ENCODE measurements at places on chromosomes 6 and 20.

GRCh38 chr20:62952968-62953838, 694 bp downstream of the SLC17A9 start:
- no peak for DNase-seq

- no peak for DNase-seq
Measured at GRCh38 chr20:19466206-19466928, 253.9 kb downstream of the SLC24A3 start.

GRCh38 chr6:83873869-83874268, 14.4 kb downstream of the CYB5R4 start:
- no peak for DNase-seq

DNA sequence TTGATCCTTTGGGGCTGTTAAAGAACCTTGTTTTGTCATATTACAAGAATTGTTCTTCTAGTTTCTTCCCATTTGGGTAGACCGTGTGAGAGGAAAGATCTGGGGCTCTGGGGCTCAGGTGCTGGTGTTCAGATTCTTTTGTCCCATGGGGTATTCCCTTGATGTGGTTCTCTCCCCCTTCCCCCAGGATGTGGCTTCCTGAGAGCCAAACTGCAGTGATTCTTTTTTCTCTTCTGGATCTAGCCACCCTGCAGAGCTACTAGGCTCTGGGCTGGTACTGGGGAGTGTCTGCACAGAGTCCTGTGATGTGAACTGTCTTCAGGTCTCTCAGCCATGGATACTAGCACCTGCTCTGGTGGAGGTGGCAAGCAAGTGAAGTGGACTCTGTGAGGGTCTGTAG, 480.5 kb upstream of the MAN1A1 start:
- no peak for DNase-seq

GRCh38 chr20:62622877-62623487, 19.3 kb upstream of the SLCO4A1 start:
- DNase-seq = no peak

GRCh38 chr6:150286912-150287311, 81.9 kb upstream of the IYD start:
- DNase-seq = no peak

DNA sequence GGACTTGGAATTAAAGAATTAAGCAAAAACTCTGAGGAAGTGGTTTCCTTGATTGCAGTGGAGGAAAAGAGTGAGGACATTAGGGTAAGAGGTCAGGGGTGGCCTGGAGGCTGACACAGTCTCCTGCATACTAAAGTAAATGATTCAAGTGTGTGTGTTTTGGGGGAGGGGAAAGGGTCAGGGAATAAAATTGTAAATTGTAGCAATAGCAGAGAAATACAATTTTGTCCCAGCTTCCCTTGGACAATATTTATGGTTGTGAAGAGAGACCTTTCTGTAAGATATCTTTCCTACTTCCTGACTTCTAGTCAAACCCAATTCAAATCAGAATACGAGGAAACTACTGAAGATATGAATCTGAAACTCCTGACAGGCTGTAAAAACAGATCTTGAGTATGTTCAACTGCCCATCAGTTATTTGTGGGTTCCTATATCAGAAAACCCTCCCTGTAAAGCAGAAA, 143.4 kb upstream of the HMGN3 start:
- DNase-seq = no peak

- DNase-seq = no peak
Measured at GRCh38 chr20:64052987-64053840, 3.8 kb upstream of the SOX18 start.

- DNase-seq = no peak
Measured at GRCh38 chr6:31568537-31568961, 3.5 kb upstream of the LTA start.

GRCh38 chr20:45206725-45207124, at the start of gene SEMG1:
TSS of gene SEMG1 (plus strand) at chr20:45207033. CDS start at chr20:45207054, 21 bp downstream.
- DNase-seq = no peak

DNA sequence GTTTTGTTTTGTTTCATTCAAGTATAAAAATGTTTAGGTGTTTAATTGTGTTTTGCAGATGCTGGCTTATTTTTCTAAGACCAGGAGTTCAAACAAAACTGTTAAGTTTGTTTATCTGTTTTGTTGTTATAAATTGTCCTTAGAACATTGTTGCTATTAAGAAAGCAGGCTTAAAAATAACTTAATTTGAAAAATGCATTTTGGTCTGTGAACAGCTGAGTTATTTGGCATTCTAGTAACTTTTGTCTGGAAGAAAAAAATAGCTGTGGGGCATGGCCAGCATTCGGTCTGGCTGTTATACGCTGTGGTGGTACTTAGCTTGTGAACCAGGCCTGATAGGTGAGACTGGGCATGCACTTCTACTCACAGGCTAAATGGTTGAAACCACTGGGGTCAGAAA, 37.8 kb downstream of the SLX4IP start:
- no peak for DNase-seq

GRCh38 chr6:118680452-118681095, 29.2 kb upstream of the CEP85L start:
- DNase-seq = no peak

- no peak for DNase-seq
Measured at GRCh38 chr6:16713597-16713996, 47.7 kb downstream of the ATXN1 start.

GRCh38 chr6:102389994-102390393, 996.5 kb downstream of the GRIK2 start:
- no peak for DNase-seq

DNA sequence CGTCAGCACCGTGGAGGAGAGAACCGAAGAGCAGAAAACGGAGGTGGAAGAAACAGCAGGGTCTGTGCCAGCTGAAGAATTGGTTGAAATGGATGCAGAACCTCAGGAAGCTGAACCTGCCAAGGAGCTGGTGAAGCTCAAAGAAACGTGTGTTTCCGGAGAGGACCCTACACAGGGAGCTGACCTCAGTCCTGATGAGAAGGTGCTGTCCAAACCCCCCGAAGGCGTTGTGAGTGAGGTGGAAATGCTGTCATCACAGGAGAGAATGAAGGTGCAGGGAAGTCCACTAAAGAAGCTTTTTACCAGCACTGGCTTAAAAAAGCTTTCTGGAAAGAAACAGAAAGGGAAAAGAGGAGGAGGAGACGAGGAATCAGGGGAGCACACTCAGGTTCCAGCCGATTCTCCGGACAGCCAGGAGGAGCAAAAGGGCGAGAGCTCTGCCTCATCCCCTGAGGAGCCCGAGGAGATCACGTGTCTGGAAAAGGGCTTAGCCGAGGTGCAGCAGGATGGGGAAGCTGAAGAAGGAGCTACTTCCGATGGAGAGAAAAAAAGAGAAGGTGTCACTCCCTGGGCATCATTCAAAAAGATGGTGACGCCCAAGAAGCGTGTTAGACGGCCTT, 41.6 kb downstream of the ZBTB2 start:
- DNase-seq = no peak

- no peak for DNase-seq
Measured at GRCh38 chr6:125784365-125784764, 6.4 kb upstream of the NCOA7 start.

- no peak for DNase-seq
Measured at GRCh38 chr6:48084201-48084600, 26.8 kb downstream of the PTCHD4 start.

- DNase-seq = no peak
Measured at GRCh38 chr6:44672841-44673240, 285.3 kb downstream of the CDC5L start.

- no peak for DNase-seq
Measured at GRCh38 chr20:55488593-55488992, 516.7 kb downstream of the CBLN4 start.

- no peak for DNase-seq
Measured at GRCh38 chr6:105336986-105337385, 65.9 kb downstream of the PREP start.

DNA sequence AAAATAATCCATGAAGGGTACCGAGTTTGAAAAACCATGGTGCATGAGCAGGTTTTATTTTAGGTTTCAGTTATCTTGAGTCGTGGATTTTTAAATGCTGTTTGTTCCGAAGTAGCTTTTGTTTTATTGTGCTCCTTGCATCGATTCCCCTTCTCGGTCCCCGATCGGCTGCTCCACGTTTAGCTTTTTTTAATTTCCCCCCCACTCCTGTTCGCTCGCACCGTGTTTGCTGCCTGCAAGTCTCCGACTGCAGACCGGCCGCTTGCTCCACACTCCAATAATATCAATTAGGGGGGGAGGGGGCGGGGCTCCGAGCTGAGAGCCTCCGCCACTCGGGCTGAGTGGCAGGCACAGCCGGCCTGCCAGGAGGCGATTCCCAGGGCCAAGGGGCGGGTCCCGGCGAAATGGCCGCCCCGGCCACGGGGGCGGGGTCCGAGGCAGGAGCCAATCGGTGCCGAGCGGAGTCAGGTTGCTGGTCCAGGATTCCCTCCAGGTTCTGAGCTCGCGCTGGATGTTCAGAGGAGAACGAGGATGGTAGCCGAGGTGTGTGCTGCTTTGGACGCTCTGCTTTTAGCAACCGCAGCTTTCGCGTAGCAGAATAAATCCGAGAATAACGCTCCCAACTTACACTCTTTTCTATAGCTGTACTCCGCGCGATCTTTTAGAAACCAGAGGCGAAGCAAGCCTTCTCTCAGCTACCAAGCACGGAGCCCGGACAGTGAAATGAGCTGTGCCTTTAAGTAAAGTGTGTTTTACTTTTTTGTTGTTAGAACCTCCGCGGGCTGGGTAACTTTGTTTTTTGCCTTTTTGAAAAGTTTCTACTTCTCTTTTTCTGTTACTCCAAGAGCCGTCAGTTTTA, at the start of gene EPHA7:
Gene EPHA7, minus strand, starts transcription at position 256 of the 859 bp plus-strand sequence. Its CDS starts 218 bp downstream, at position 38.
- no peak for DNase-seq

All from stimulated activated CD8-positive, alpha-beta memory T cell treated with anti-CD3 and anti-CD28 coated beads, Interleukin-15, amount 100 ng/mL, for 1 hour (primary cell).